Stimulated activated CD4-positive, alpha-beta T cell treated with anti-CD3 and anti-CD28 coated beads, Interleukin-4, amount 100 ng/mL, for 4 hours (primary cell): ENCODE measurements at places on chromosomes 12 and 14.

DNA sequence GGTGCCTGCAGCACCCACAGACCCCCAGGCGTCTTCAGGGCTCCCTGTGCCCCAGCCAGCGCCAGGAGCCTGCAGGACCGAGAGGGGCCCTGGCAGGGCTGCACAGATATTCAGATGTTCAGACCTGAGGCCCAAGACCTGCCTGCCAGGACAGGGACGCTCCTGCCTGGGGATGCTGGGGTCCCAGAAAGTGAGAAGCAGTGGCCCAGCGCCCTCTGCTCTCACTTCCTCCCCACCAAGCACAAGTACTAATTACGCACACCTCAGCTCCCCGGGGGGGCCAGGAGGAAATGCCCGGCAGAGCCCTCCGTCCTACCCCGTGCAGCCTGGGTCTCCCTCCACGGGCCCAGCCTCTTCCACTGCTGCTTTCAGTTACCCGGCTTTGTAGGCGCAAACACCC lies 28.8 kb upstream of the INF2 start:
- DNase-seq = no peak

DNA sequence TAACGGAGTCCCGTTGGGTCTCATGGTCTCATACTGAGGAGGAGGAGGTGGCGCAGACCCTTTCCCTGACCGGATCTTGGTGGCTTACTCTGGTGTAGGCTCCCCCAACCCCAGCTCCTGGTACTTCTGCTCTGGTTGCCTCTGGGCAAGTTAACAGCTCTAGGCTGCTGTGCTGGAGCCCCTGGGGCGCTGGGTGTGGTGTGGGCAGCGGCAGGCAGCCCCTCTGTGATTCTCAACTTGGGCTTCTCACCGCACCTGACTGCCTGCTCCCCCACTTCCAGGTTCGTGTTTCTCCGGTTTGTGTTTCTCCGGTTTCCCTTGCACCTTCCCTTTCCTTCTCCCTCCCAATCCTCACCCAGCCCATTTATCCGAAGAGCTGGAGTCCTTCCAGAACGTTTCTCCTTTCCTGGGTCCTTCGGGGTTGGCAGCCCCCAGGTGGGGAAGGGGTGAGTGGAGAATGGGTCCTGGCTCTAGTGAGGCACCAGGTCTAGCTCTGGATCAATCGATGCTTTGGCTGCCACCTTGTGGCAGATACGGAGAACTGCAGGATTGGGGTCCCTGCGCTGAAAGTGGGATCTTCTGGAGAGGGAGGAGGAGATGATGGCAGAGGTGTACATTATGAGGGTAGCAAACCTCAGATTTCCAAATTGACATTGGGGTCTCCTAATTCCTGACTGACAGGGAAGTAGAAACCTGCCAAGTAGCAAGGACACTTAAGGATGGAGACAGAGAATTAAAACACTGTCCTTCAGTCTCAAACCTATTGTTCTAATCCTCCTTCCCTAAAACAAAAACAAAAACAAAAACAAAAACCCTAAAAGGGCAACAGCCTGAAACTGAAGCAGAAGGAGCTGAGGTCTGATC lies 8.3 kb downstream of the CISTR start:
- DNase-seq = peak; percentile 39

DNA sequence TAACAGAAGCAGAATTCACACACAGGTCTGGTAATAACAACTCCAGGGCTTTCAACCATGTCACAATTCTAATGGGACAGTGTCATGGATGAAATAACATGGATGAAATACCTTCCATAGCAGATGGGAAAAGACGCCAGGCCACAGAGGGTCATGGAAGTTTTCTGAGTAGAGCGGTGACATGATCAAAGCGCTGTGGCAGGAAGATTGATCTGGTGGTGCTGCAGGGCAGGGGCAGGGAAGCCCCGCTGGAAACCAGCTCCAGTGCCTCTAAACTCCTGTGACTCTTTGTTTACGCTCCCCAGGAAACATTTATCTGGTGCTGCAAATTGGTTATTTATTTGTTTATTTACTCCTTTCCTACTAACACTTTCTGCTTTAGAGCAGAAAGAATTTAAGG lies 108.3 kb upstream of the HMGA2 start:
- DNase-seq = no peak

- no peak for DNase-seq
Observed at GRCh38 chr12:15629761-15630160, 159.4 kb downstream of the EPS8 start.

DNA sequence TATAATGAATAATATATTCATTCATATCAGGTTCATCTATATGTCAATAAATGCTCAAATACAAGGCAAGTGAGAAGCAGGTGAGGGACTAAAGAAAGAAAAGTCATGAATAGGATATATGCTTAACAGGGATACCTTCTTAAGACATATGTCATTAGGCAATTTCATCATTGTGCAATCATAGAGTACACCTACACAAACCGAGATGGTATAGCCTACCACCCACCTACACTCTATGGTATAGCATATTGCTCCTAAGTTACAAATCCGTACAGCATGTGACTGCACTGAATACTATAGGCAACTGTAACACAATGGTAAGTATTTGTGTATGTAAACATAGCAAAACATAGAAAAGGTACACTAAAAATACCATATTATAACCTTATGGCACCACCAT lies 39.0 kb downstream of the KANSL2 start:
- DNase-seq = no peak

GRCh38 chr12:76746516-76746915 lies 17.4 kb upstream of the ZDHHC17 start:
- no peak for DNase-seq

DNA sequence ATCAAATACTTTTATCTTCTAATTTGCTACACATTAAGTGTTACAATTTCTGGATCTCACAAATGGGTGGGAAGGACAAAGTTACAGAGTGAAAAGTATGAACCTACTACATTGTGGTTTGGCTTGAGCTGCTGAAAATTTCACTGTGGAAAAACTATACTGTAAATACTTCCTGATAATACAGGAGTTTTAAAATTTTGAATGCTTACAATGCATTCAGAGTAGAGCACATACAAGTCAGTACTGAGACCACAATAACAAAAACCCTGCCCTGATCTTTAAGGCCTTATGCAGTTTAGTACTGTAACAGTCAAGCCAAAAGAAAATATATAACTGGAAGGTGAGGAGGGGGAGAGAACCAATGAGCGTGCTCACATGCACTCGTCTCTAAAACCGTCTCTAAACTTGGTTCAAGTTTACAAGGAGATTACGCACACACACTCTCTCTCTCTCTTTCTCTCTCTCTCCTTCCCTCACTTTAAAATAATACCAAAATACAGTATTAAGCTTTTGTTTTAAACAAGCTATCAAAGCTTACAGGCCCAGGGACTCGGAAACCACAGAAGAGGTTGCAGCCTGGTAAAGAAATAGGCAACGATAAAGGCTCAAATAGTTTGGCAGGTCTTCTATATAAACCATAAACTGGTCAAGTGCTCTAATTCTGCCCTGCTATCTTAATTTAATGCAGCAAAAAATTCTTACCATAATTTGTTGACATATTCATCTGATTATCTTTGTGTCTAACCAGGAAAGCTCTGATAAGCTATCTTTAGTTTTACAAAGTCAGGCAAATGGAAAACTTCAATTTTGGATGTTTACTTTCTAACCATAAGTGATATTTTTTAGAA lies 58.0 kb downstream of the ATF7 start:
- no peak for DNase-seq

- DNase-seq = no peak
Observed at GRCh38 chr12:46657453-46658411, 168.1 kb downstream of the SLC38A4 start.

GRCh38 chr12:20510811-20511210 lies 142.5 kb downstream of the PDE3A start:
- DNase-seq = no peak

DNA sequence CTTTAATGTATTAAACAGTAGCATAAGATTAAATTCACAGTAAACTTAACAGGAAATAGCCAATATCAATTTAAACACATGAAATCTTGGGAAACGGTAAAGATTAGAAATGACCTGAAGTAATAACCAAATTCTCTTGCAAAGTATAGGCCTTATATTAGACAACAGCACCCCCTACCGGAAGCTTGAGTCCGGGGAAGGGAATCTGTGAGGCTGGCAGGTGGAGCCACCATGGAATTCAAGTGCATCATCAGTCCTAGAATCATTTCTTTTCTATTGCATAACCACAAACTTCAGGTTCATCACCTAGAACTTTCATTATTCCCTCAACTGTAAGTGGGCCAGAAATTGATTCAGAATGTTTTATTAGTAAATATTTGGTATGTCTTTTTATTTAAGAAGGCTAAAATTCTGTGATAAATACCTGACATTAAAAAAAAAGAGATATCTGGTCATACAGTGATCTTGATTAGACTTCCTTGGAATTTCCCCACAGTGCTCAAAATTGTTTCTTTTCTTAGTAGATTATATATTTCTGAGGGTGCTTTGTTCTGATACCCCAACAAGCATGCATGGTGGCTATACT lies 48.6 kb downstream of the AP5M1 start:
- DNase-seq = peak; percentile 51

DNA sequence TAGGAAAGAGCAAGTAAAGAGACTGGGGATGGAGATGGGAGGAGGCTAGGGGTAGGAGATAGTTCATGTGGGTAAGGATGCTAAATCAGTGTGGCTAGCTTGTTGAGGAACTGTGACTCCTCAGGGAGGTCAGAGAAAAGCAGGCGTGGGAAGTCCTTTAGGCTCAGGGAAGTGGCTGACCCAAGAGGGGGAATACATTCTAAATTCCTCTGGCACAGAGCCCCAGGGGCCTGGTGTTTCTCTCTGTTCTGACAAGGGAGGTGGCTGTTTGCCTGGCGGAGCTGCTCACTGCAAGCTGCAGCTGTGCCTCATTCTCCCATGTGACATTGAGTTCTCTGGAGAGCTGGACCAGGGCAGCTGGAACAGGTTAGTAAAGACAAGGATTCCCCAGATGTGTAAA lies 152.2 kb upstream of the SLC38A2 start:
- no peak for DNase-seq

- no peak for DNase-seq
Observed at GRCh38 chr14:32085845-32086383, 8.8 kb downstream of the ARHGAP5 start.

DNA sequence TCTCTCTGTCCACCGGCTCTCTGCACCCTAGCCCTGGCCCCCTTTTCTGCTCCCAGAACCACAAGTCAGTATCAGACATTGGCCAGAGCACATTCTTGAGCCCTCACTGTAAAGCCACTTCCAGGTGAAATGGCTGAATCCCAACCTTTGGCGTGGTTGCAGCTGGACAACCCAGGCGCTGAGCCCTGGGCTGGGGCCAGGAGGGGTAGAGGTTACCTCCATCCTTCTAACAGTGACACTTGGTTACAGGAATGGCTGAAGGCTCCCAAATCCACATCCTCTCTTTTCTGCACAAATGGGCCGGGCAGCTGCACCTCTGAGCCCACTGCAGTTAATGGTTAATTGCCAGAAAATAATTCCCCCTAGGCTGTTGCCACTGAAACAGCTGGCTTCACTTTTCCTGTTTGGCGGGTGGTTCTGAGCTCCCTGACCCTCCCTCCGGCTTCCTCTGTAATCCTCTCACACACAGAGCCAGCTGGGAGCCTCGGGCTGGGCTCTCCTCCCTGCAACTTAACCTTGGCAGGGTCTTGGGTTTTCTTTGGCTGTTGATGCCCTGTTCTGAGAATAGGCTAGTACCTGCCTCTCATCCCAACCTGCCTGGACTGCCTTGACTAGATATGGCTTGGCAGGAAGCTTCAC lies 44.1 kb downstream of the TSPAN11 start:
- no peak for DNase-seq

DNA sequence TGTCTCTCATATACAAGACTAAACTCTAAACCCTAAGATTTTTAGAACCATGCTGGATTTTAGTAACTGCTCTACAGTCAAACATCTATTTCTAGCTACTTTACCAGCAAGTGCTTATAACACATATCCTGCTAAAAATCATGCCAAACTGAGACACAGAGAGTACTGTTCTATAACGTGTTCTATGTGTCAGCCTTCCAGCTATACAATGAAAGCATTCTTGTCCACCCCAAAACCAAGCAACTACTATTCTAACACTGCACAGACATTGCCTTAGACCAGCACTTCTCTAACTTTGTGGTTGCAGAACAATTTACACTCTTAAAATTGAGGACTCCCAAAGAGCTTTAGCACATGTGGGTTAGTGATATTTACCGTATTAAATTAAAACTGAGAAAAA lies 85.7 kb downstream of the SPPL3 start:
- no peak for DNase-seq

GRCh38 chr14:26104717-26105116 lies 493.1 kb downstream of the NOVA1 start:
- no peak for DNase-seq

DNA sequence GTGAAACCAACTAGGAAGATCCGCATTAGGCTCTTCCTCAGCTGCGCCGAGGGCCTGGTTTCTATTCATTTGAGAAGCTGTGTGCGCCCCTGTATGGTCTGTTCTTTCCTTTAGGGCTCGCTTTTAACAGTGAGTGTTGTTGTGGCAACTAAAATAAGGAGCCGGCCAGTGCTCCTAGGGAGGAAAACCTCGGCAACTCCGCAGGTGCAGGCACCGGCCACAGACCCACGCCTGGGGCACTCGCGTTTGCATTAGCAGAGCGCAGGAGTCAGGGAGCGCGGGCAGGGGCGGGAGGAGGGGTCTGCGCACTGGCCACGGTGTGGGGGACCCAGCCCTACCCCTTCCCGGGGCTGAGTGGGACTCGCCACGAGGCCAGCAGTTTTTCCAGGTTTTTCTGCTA lies 50.5 kb downstream of the STX2 start:
- no peak for DNase-seq

DNA sequence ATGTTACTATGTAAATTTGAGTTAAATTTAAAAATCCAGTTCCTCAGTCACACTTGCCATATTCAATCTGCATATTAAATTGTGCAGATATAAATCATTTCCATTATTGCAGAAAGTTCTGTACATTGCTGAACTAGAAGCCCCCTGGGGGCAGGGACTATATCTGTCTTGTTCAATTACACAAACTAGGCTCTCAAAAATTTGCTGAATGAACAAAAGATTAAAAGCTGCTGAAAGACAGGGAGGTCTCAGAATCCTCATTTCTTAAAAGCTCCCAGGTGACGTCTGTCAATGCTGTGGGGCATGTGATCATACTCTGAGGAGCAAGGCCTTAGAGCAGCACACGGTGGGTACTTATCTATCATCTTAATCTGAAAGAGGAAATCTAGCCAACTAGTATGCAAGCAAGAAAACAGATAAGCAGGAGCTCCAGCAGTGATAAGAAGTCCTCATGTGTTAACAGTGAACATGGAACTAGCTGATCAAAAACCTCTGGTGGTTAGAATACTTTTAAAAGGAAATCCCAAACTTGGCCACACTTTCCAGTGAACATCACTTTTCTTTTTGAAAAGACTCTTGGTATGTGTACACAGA lies 60.5 kb downstream of the APPL2 start:
- DNase-seq = no peak
